ENCODE measurements at places on chromosomes 2 and 18. TPM values are rescaled to one million over a fixed set of nuclear protein-coding genes. Genes with fewer than 3 reads are reported as not detected.

The TRABD2A gene
- not detected for total RNA-seq

The HMSD gene
- not detected for total RNA-seq

The VIL1 gene
- not detected for total RNA-seq

The ERLEC1 gene
- 125 TPM for total RNA-seq

The INO80D gene
- 18.8 TPM for total RNA-seq

The SLC30A3 gene
- not detected for total RNA-seq

The SLC19A3 gene
- total RNA-seq = 2.4 TPM

The ALPI gene
- total RNA-seq = not detected

The USP34 gene
- total RNA-seq = 160 TPM

DNA sequence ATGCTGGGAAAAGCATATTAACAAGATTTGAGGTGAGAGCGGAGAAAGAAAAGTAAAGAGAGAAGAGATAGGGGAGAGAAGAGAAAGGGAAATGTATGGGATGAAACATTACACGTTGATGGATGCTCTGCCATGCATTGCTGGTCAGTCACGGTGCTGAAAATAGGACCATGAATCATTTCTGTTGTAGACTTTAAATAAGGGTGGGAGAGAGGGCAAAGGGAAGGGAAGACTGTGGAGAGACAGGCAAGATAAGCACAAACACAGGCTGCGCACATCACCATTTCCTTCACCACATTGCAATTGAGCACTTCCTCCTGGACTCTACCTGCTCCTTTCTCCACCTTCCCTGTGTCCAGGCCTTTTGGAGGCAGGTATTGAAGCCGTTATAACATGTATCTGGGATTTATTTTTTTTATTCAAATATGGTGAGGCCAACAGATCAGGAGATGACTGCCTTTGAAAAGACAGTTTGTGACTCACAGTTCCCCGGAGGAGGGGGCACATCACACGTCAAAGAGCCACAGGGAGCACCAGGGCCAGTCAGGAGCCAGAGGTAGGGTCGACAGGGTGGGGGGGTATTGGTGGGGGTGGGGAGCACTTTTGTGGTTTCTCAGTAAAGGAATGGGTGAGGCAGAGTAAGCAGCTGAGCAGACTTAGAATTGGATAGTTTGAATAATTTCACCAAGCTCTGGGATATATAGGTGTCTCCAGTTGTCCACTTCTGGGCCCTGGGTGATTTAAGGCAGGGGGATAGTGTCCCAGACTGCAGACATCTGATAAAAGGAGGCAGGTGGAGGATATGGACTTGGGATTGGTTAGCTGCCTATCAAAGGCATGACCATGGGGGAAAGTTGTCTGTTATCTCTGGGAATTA lies 372.8 kb upstream of the ST6GAL2 start:
- H3K27ac ChIP-seq = no peak overlapping the region
- no peak overlapping the region for H3K4me3 ChIP-seq
- H3K27me3 ChIP-seq = no peaks in the 10 kb centered on the region
- DNase-seq = no peak
- H3K36me3 ChIP-seq = no peaks in the 10 kb centered on the region
- H3K4me1 ChIP-seq = no peaks in the 10 kb centered on the region

DNA sequence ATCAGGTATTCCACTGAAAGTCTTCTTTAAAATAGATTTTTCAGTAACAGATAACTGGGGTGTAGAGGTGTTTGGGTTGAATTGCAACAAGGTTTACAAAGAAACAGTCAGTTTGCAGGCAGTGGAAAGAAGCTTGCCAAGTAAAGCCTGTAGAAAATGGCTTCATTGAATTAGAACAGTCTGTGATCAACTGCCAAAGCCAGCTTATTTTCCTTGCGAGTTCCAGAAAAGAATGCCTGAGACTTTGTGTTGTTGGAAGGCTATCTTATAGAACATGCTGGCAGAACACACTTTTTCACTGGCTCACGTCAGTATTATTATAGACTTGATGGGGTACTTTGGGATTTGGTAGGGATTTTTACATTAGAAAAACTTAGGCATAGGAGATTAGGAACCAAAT lies 601.0 kb downstream of the XIRP2 start:
- H3K27ac ChIP-seq = no peak overlapping the region
- H3K4me1 ChIP-seq = no peaks in the 10 kb centered on the region
- no peak overlapping the region for H3K4me3 ChIP-seq
- H3K36me3 ChIP-seq = no peaks in the 10 kb centered on the region

GRCh38 chr2:240467149-240467642 lies 31.7 kb downstream of the GPC1 start:
- peak; percentile 12 for DNase-seq
- H3K27me3 ChIP-seq = no peaks in the 10 kb centered on the region
- no peaks in the 10 kb centered on the region for H3K4me1 ChIP-seq
- H3K27ac ChIP-seq = no peak overlapping the region
- no peaks in the 10 kb centered on the region for H3K36me3 ChIP-seq

DNA sequence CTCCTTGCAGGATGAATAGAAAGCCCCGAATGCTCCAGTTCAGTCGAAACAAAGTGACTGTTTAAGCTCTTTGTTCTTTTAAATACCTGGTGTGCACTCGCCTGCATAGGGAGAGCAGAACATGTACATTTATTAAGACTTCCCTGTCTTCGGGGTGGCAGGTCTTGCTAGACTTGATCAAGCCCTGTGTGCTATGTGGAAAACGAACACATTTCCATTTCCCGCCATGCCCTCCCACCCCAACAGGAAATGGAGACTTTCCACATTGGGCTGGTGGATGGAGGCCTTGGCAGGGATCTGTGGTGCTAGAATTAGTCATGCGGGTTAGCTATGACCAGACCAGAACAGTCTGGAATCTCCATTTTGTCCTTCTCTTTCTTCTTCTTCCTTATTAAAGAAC lies 321.0 kb upstream of the THSD7B start:
- H3K4me1 ChIP-seq = no peaks in the 10 kb centered on the region
- no peaks in the 10 kb centered on the region for H3K27me3 ChIP-seq
- no peak overlapping the region for H3K4me3 ChIP-seq
- no peak overlapping the region for H3K27ac ChIP-seq

- H3K36me3 ChIP-seq = no peaks in the 10 kb centered on the region
- no peaks in the 10 kb centered on the region for H3K4me1 ChIP-seq
- H3K4me3 ChIP-seq = no peak overlapping the region
- no peaks in the 10 kb centered on the region for H3K27me3 ChIP-seq
Observed at GRCh38 chr2:44560352-44560751, 198.6 kb downstream of the CAMKMT start.

DNA sequence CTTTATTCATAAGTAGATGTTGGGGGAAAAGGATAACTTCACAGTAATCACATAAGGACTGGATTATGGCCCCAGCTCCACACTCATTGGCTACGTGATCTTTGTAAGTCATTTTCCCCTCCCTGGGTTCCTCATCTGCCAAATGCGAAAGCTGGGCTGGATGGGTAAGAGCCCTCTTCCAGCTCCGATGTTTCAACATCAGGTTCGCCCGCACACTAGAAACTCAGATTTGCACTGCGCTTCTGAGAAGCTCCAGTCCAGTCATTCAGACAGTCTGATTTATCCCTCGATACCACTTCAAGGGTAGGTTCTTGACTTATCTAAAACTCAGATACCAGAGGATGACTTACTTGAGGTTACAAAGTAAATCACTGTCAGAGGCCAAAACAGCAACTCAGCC lies 31.0 kb upstream of the RMDN2 start:
- H3K27ac ChIP-seq = peak overlapping the region; percentile 61
- H3K4me3 ChIP-seq = no peak overlapping the region
- no peaks in the 10 kb centered on the region for H3K27me3 ChIP-seq
- no peak for DNase-seq

DNA sequence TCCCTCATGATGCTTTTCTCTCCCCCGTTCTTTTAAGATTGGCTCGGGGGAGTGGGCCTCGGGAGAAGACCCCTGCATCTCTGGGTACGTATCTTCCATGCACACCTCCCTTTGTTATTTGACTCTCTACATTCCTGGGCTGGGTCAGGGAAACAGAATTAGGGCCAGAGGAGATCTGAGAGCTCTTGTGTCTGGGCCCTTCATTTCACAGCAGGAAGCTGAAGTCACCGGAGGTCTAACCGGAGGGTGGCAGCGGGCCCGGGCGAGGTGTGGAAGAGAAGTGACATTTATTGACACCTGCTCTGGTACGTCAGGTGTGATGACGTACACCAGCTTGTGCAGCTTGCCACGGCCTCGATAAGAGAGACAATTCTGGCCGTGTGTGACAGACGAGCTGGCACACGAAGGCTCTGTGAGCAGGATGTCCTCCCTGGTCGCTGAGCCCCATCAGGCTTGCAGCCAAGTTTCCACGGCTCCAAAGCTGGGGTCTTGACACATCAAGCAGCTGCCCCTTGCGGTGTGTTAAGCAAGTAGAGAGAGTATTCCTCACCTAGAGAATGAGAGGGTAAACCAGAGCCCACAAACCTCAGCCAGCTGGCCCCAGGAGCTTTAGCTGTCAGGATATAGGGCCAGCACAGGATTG lies 30.4 kb downstream of the TOGARAM2 start:
- no peak overlapping the region for H3K4me3 ChIP-seq
- peak; percentile 22 for DNase-seq
- H3K27ac ChIP-seq = peak overlapping the region; percentile 29
- H3K4me1 ChIP-seq = no peaks in the 10 kb centered on the region
- H3K36me3 ChIP-seq = no peaks in the 10 kb centered on the region

DNA sequence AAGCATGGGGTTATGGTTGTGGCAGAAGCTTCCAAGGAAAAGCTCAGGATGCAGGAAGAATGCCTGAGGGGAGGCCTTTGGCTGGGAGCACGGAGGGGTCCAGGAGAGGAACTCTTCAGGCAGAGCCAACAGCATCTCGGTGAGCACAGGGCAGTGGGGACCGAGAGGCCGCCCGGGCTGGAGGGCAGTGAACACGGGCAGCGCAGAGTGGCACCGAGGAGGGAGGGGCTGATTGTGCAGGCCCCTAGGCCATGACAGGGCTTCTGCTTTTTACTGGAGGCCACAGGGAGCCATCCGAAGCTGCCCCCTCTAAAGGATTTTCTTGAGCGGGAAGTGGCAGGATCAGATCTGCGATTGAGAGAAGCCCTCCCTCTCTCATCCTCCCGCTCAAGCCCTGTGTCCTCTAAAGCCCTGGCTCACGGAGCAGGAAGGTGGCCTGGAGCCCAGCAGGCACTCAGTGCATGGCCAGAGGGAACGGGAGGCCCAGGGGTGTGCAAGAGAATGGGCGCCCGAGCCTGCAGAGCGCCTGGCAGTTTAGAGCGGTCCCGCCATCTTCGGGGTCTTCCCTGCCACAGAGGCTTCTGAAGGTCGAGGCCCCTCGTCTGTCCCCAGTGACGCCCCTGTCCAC lies 110.0 kb upstream of the STON1 start:
- H3K36me3 ChIP-seq = no peaks in the 10 kb centered on the region
- DNase-seq = peak; percentile 26
- peaks cover 14% of the 10 kb centered on the region for H3K4me1 ChIP-seq
- no peak overlapping the region for H3K4me3 ChIP-seq

- H3K36me3 ChIP-seq = no peaks in the 10 kb centered on the region
- H3K4me3 ChIP-seq = no peak overlapping the region
- H3K27me3 ChIP-seq = peaks cover 81% of the 10 kb centered on the region
- no peaks in the 10 kb centered on the region for H3K4me1 ChIP-seq
- no peak for DNase-seq
Observed at GRCh38 chr2:104863468-104864279, 9.8 kb downstream of the POU3F3 start.

- H3K4me1 ChIP-seq = no peaks in the 10 kb centered on the region
- H3K27ac ChIP-seq = no peak overlapping the region
- no peaks in the 10 kb centered on the region for H3K27me3 ChIP-seq
- no peaks in the 10 kb centered on the region for H3K36me3 ChIP-seq
- no peak for DNase-seq
Observed at GRCh38 chr18:62723666-62724281, 8.4 kb downstream of the PHLPP1 start.

GRCh38 chr2:158321264-158321663 lies 135.3 kb downstream of the CCDC148 start:
- H3K4me3 ChIP-seq = no peak overlapping the region
- H3K36me3 ChIP-seq = no peaks in the 10 kb centered on the region
- H3K27ac ChIP-seq = no peak overlapping the region
- no peaks in the 10 kb centered on the region for H3K27me3 ChIP-seq
- H3K4me1 ChIP-seq = no peaks in the 10 kb centered on the region

- DNase-seq = no peak
- no peak overlapping the region for H3K27ac ChIP-seq
Observed at GRCh38 chr2:67246791-67247190, 150.3 kb upstream of the ETAA1 start.

DNA sequence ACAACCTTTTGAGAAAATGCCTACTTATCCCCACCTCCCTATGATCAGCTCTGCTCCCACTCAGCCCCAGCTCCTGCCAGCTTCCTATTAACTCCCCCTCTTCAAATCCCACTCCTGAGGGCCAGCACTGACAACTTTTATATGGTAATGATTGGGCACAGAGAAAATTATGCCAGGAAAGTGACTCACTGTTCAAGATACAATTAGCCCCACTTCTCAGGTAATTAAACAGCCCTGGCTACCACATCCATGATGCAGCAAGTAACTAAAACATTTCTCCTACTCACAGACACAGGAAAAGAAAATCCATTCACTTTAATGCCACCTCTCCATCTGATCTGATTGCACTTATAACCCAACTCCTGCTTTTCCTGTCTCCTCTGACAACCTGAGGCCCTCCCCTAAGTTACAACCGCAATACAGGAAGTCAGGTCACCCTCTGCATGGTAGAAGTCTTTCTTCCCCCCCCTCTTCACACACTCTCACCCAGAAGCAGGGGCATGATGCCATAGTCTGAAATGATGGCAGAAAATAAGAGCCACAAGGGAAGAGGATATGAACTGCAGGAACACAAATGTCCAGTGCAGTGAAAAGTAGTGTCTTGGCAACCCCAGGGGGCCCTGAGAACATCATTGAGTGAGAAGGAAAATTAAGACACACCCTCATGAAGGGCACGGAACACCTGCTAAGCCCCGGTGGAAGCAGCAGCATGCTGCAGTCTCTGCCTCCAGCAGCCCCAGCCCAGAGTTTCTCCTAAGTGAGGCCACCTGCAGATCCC lies 54.4 kb downstream of the STK39 start:
- no peak overlapping the region for H3K4me3 ChIP-seq
- no peak for DNase-seq
- H3K27me3 ChIP-seq = no peaks in the 10 kb centered on the region
- H3K4me1 ChIP-seq = no peaks in the 10 kb centered on the region

GRCh38 chr2:17272652-17273525 lies 245.4 kb downstream of the RAD51AP2 start:
- no peaks in the 10 kb centered on the region for H3K27me3 ChIP-seq
- H3K4me1 ChIP-seq = no peaks in the 10 kb centered on the region
- no peaks in the 10 kb centered on the region for H3K36me3 ChIP-seq
- no peak for DNase-seq
- no peak overlapping the region for H3K27ac ChIP-seq

GRCh38 chr2:150938527-150938926 lies 323.1 kb downstream of the RBM43 start:
- no peak overlapping the region for H3K4me3 ChIP-seq
- no peaks in the 10 kb centered on the region for H3K4me1 ChIP-seq
- H3K27me3 ChIP-seq = no peaks in the 10 kb centered on the region
- no peak overlapping the region for H3K27ac ChIP-seq

- no peak for DNase-seq
- no peaks in the 10 kb centered on the region for H3K4me1 ChIP-seq
- H3K27ac ChIP-seq = no peak overlapping the region
- H3K36me3 ChIP-seq = no peaks in the 10 kb centered on the region
Observed at GRCh38 chr18:79187532-79188277, 118.5 kb downstream of the ATP9B start.

Measured in uterus (tissue), 4 donors.